Stimulated activated CD8-positive, alpha-beta memory T cell treated with anti-CD3 and anti-CD28 coated beads, Interleukin-15, amount 100 ng/mL, for 1 hour (primary cell): ENCODE measurements at places on chromosomes 12 and 14.

GRCh38 chr14:53509276-53510244, 356.4 kb upstream of the DDHD1 start:
- DNase-seq = no peak

DNA sequence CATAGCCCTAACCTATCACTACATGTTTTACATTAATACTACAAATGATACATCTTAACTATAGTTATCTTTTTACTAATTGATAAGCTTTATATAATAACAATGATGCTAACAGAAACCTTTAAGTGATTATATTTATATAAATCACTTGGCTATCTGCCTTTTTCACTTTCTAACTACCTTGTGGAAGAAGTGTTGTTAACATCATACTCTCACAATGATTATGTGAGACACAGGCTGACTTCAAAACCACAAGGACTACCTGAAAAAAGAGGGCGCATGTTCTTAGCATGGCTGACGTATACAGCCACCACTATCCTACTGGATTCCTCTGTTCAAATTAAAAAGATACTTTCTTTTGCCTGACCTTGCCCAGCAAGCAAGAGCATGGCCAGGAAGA, 135.3 kb upstream of the SOX5 start:
- DNase-seq = no peak

DNA sequence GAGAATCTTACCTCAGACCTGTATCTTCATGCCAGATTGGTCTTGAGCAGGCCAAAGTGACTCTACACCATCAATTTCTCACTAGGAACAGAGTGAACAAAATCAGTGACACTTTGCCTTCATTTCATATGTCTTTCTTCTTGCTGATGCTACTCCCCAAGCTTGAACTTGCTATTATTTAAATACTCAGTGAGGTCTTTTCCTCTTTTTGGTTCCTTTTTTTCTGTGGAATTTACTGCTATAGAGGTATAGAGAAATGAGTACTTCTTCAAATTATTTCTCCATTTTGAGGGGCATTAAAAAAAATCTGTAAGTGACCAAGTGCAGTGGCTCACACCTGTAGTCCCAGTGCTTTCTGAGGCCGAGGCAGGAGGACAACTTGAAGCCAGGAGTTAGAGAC, at the start of gene GPR33:
TSS of gene GPR33 (minus strand) at position 154 of the 400 bp plus-strand sequence. CDS start 4,074 bp downstream, outside the sequence.
- DNase-seq = no peak

- no peak for DNase-seq
These were observed 417.1 kb downstream of the AEBP2 start for GRCh38 chr12:19856389-19856788.

- no peak for DNase-seq
These were observed 27.9 kb downstream of the TAOK3 start for GRCh38 chr12:118344829-118345228.

- no peak for DNase-seq
These were observed 322.3 kb upstream of the FAR2 start for GRCh38 chr12:28826766-28827165.

GRCh38 chr12:118315821-118316220, 56.9 kb downstream of the TAOK3 start:
- DNase-seq = no peak

GRCh38 chr12:22101749-22102243, 55.8 kb downstream of the CMAS start:
- no peak for DNase-seq
